Cardiac muscle cell (in vitro differentiated cells and primary cell): ENCODE measurements at places on chromosomes 2 and 18.

- no peak overlapping the region for H3K27ac ChIP-seq
- DNase-seq: no peak
- H3K36me3 ChIP-seq: no peaks in the 10 kb centered on the region
Observed at GRCh38 chr2:43055086-43055912, 171.1 kb downstream of the ZFP36L2 start.

DNA sequence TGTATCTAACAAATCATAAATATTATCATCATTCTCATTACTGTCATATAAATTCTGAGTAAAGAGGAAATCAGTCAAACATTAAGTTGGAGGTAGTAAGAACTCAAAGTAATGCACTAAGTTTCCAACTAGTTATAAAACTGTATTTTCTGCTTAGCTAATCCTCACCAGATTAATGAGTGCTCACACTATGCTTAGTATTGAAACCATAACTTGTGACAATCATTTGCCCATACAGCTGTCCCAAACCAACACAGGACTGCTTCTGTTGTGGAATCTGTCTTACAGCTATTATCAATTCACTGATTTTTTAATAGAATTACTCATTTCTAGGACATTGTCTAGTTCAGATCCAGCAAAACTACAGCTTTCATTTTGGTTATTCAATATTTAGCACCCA, 41.5 kb upstream of the TANK start:
- H3K36me3 ChIP-seq: no peaks in the 10 kb centered on the region
- H3K27ac ChIP-seq: no peak overlapping the region
- DNase-seq: no peak
- H3K4me3 ChIP-seq: no peak overlapping the region
- H3K27me3 ChIP-seq: peaks cover 2% of the 10 kb centered on the region
- no peaks in the 10 kb centered on the region for H3K4me1 ChIP-seq

DNA sequence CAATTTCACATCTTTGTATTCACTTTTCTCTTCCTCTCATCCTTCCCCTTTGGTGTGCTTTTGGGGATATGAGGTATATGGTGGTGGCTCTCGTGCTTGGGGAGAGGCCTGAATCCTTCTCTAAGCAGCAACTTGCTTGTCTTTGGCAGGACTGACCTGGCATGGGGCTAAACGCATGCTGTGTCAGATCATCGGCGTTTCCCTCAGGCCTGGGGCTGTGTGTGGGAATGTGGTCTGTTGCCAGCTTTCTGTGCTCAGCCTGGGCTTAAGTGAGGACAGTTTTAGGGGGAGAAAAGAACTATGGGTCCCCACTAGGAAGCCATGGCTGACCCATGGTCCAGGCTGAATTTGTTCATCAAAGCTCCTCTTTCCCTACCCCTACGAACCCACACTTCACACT, 60.7 kb downstream of the TET3 start:
- no peak overlapping the region for H3K4me3 ChIP-seq
- no peaks in the 10 kb centered on the region for H3K27me3 ChIP-seq
- no peak overlapping the region for H3K27ac ChIP-seq

DNA sequence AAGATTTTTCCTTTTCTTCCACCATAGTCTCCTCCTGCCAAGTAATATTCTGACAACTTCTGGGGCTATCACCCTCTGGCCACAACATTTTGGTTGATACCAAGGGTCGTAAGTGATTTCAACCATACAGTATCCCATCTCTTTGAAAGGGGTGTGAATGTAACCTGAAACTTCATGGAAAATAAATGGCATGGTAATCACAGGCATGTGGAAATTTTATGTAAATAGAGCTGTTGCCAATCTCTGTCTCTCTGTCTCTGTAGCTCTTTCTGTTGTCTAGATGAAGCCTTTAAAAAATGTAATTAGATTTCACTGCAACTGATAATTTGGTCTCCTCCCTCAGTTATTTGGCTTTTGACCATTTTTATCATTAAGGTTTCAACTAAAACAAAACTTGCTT, 125.6 kb upstream of the RPRM start:
- no peaks in the 10 kb centered on the region for H3K27me3 ChIP-seq
- H3K36me3 ChIP-seq: no peaks in the 10 kb centered on the region
- H3K27ac ChIP-seq: no peak overlapping the region
- H3K4me1 ChIP-seq: peaks cover 16% of the 10 kb centered on the region

GRCh38 chr2:11582612-11582861, 48.7 kb downstream of the GREB1 start:
- no peak for DNase-seq
- peak overlapping the region; percentile 28 for H3K27ac ChIP-seq
- no peak overlapping the region for H3K4me3 ChIP-seq
- no peaks in the 10 kb centered on the region for H3K4me1 ChIP-seq

GRCh38 chr2:28359222-28360057, 33.2 kb upstream of the FOSL2 start:
- peak; percentile 88 for DNase-seq
- no peaks in the 10 kb centered on the region for H3K27me3 ChIP-seq
- no peak overlapping the region for H3K27ac ChIP-seq
- no peaks in the 10 kb centered on the region for H3K36me3 ChIP-seq
- H3K4me3 ChIP-seq: no peak overlapping the region

- no peaks in the 10 kb centered on the region for H3K36me3 ChIP-seq
- H3K4me3 ChIP-seq: no peak overlapping the region
- no peak overlapping the region for H3K27ac ChIP-seq
- H3K4me1 ChIP-seq: no peaks in the 10 kb centered on the region
- no peaks in the 10 kb centered on the region for H3K27me3 ChIP-seq
Observed at GRCh38 chr2:177783835-177784744, 288.5 kb downstream of the PDE11A start.

GRCh38 chr2:152339556-152340286, 4.7 kb downstream of the FMNL2 start:
- H3K27me3 ChIP-seq: no peaks in the 10 kb centered on the region
- no peak for DNase-seq
- no peaks in the 10 kb centered on the region for H3K36me3 ChIP-seq
- H3K27ac ChIP-seq: no peak overlapping the region

DNA sequence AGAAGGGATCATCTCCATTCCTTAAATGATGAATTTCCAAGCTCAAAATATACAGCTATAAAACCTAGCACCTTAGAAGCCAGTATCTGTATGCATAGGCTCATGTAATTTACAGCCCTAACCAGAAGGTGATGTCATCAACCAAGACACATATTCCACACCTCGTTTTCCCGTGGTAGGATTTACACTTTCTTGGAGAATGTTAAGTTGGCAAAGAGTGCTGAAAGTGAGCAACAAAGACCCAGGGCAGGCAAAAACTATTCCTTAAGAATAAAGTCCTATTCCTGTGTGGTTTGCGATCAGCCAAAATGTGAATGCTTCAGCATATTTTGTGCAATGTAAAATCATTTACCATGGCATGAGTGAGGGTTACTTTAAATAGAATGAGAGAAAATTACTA, 247.1 kb downstream of the OSR1 start:
- H3K4me3 ChIP-seq: no peak overlapping the region
- H3K36me3 ChIP-seq: no peaks in the 10 kb centered on the region
- H3K27ac ChIP-seq: no peak overlapping the region
- no peaks in the 10 kb centered on the region for H3K27me3 ChIP-seq
- H3K4me1 ChIP-seq: no peaks in the 10 kb centered on the region

DNA sequence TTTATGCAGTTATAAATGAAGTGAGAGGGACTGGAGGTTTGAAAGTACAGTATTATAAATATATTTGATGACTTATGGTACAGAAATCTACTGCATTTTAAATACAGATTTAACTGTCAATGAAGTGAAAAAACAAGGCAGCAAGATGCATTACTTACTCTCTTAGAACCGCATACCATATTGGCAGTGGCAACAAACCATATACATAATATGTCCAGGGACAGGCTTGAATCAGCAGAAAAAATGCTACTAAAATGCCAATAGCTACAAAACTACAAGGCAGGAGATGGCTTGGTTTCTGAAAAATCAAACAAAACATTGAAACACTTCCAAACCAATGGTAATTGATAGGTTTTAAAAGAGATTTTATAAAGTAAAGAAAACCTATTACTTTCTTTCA, 77.2 kb downstream of the PIGN start:
- H3K4me3 ChIP-seq: no peak overlapping the region
- no peaks in the 10 kb centered on the region for H3K4me1 ChIP-seq
- H3K27ac ChIP-seq: no peak overlapping the region
- no peak for DNase-seq

DNA sequence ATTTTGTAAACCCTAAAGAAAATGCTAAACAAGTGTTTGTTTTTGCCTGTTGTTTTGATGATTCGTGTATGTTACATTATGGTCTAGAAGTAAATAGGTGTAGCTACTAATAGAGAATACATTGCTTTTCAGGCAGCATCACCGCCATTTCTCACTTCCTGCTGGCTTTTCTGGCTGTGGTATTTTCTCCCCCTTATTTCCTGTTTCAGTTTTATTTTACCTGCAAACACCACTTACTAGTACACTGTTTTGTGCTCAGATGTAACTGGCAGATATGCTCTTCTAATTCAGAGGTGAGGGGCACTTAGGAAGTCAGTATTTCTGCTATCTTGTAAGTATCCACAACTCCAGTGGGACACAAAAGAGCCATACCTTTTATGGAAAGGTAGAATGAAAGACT, 38.1 kb upstream of the SLC3A1 start:
- DNase-seq: no peak
- H3K27me3 ChIP-seq: no peaks in the 10 kb centered on the region
- no peak overlapping the region for H3K27ac ChIP-seq
- no peak overlapping the region for H3K4me3 ChIP-seq

- no peaks in the 10 kb centered on the region for H3K27me3 ChIP-seq
- H3K27ac ChIP-seq: no peak overlapping the region
- H3K4me3 ChIP-seq: no peak overlapping the region
Observed at GRCh38 chr18:25310045-25310444, 41.9 kb downstream of the ZNF521 start.

- DNase-seq: no peak
- H3K4me3 ChIP-seq: no peak overlapping the region
- no peaks in the 10 kb centered on the region for H3K4me1 ChIP-seq
- no peak overlapping the region for H3K27ac ChIP-seq
- H3K36me3 ChIP-seq: no peaks in the 10 kb centered on the region
- H3K27me3 ChIP-seq: no peaks in the 10 kb centered on the region
Observed at GRCh38 chr18:647304-647703, 10.1 kb upstream of the TYMS start.

GRCh38 chr2:11234309-11234708, 79.0 kb downstream of the SLC66A3 start:
- peak; percentile 41 for DNase-seq
- H3K27me3 ChIP-seq: no peaks in the 10 kb centered on the region
- no peak overlapping the region for H3K27ac ChIP-seq
- no peaks in the 10 kb centered on the region for H3K4me1 ChIP-seq
- peaks cover 2% of the 10 kb centered on the region for H3K36me3 ChIP-seq

- no peaks in the 10 kb centered on the region for H3K4me1 ChIP-seq
- no peak overlapping the region for H3K4me3 ChIP-seq
- no peak overlapping the region for H3K27ac ChIP-seq
- H3K27me3 ChIP-seq: no peaks in the 10 kb centered on the region
Observed at GRCh38 chr18:74529378-74529777, 4.9 kb upstream of the CNDP1 start.

GRCh38 chr2:225486236-225486635, 86.7 kb downstream of the NYAP2 start:
- H3K4me1 ChIP-seq: no peaks in the 10 kb centered on the region
- no peak for DNase-seq
- no peaks in the 10 kb centered on the region for H3K27me3 ChIP-seq

DNA sequence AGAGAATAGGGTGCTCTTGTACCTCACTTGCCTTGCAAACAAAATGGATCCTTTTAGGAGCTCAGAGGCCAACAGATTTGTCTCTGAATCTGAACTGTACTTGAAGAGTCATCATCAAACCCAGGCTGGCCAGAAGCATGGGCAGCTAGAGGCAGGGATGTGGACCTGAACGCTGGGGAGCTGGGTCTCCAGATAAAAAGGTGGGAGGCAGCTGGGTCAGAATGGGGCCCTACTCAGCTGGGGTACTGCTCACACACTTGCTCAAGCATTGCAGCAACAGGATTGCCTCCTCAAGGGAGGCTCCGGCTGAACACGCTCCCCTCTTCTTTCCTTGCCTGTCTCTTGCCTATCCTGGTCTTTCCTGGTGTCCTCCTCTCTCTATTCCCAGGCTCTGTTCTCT, 57.3 kb upstream of the SIX3 start:
- no peaks in the 10 kb centered on the region for H3K36me3 ChIP-seq
- H3K27me3 ChIP-seq: peaks cover 2% of the 10 kb centered on the region
- no peak for DNase-seq
- no peaks in the 10 kb centered on the region for H3K4me1 ChIP-seq

GRCh38 chr2:55459279-55459678, 39.6 kb upstream of the CCDC88A start:
- no peak overlapping the region for H3K4me3 ChIP-seq
- H3K36me3 ChIP-seq: no peaks in the 10 kb centered on the region
- H3K4me1 ChIP-seq: no peaks in the 10 kb centered on the region
- no peak overlapping the region for H3K27ac ChIP-seq

DNA sequence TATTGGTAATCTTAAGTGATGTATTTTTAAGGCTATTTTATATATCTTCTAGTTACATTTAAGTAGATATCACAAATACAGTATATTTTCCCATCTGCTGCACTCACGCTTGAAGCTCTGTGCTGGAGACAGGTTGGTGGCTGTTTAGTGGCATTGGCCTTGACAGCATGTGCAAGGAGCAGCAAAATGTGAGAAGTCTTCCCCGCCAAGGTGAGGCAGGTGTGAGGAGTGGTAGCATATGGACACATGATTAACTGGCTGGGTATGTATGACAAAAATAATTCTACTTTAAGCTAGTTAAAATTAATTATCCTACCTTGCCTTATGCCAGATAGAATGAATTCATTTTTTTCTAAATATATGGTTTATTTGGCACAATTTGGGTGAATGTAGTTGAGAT, 117.2 kb downstream of the CCDC102B start:
- no peak overlapping the region for H3K27ac ChIP-seq
- DNase-seq: no peak
- no peak overlapping the region for H3K4me3 ChIP-seq
- H3K27me3 ChIP-seq: no peaks in the 10 kb centered on the region
- no peaks in the 10 kb centered on the region for H3K4me1 ChIP-seq
